ENCODE measurements at places on chromosomes 3 and 15.

DNA sequence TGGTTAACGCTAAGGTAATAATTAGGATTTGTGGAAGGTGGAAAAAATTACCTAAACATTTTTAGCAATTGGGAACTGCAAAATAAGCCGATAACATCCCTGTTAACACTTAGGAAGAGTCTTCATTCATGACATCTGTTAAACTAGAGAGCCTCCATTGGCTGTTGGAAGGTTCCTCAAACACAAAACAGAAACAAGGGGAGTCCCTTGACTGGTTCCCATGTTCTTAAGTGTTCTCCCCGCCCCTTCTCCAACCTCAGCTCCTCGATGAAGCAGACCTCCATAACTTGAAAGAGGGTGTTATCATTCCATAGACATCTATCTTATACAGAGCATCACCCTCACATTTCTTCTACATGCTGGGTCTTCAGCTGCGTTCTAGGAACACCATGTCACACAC is 2.5 kb downstream of the SLC22A13 start:
- no peak for DNase-seq

DNA sequence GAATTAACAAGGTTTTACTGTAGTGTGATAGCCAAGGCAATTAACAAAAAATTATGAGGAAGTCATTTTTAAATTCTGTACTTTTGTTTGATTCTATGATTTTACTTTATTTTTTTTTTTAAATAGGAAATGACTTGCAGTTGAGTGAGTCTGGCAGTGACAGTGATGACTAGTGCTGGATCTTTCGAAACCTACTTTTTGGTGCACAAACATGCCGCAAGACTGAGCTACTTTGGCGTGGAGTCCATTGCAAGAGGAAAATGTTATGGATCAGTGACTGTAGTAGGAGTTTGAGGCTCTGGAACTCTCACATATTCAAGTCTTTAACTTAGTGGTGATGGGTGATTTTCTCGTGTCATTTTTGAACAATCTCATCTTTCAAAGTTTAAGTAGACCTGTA is 11.6 kb downstream of the EAF1 start:
- DNase-seq = no peak

DNA sequence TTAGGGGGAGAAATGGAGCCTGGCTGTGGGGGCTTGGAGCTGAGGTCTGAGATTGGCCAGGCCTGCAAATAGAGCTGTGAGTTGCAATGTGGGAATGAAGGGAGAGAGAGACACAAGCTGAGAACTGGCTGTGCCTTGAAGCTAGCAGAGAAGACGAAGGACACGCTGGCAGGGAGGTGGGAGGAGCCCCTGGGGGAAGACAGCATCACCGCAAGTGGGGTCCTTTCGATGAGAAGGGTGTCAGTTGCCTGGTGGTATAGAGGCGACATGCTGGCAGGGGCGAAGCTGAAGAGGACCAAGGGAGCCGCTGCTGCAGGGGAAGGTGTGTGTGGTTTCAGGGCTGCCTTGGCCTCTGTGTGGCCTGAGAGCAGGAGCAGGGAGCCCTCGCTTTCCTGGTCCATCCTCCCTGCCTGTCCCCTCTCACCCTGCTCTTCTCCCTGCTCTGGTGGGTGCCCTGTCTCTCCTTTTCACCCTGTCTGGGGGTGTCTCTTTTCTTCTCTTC is 5.5 kb downstream of the RHCG start:
- no peak for DNase-seq

DNA sequence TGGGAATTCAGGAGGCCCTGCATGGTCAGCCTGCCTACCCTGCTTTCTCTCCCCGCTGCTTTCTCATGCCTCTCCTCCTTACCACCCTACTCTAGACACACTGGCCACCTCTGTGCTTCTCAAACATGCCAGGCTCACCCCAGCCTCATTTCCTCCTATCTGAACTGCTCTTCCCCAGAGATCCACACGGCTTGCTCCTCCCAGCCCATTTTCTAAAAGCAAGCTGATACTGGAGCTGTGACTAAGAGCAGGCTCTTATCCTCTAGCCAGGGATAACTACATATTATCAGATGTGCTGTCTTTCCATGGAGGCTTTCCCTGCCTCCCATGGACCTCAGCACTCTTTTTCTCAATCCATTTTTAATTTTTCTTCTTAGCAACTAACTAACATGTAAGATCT is 85.9 kb downstream of the BOC start:
- no peak for DNase-seq

GRCh38 chr3:123749711-123750110 is 134.4 kb downstream of the MYLK start:
- peak; percentile 92 for DNase-seq

- DNase-seq = no peak
These were observed 402.4 kb downstream of the RBMS3 start for GRCh38 chr3:29683018-29683993.

DNA sequence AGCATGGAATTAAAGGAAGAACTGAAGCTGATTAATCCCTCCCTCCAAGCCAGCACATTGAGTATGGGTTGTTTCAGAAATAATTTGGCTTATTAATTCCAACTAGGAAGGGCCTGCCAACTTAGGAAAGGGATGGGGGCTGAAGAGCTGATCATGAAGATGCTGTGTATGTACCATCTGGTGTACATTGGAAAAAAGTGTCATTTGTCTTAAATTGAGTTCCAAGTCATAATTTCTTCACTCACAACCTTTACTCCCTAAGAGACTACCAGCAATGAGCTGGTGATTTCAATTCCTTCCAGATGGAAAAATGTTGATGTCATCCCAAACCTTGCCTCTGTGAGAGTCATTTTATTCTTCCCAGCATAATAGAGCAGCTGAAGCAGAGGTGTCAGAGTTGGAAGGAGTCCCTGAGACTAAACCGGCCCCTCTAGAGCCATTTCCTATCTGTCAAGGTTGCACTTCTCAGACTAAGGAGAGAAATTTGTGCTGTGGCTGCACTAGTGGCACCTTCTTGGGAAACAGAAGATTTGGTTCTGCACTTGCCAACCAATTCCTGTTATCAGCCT is 79.4 kb downstream of the GTPBP8 start:
- no peak for DNase-seq

GRCh38 chr3:133955892-133956291 is 60.2 kb upstream of the RAB6B start:
- no peak for DNase-seq

- DNase-seq = no peak
These were observed 355.3 kb upstream of the NR2F2 start for GRCh38 chr15:95975212-95975611.

DNA sequence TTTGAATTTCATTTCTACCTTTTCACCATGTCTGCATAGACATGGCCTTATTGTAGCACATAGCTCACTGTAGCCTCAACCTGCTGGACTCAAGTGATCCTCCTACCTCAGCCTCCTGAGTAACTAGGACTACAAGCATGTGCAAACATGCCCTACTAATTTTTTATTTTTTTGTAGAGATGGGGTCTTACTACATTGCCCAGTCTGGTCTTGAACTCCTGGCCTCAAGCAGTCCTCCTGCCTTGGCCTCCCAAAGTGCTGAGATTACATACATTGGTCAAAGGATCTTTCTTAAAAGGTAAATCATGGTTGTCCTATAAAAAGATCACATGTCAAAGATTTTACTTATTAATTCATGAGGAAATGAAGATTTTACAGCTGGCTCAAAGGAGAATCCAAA is 57.2 kb upstream of the GOLGA8B start:
- no peak for DNase-seq

GRCh38 chr3:52067046-52067445 is 10.7 kb upstream of the DUSP7 start:
- no peak for DNase-seq

DNA sequence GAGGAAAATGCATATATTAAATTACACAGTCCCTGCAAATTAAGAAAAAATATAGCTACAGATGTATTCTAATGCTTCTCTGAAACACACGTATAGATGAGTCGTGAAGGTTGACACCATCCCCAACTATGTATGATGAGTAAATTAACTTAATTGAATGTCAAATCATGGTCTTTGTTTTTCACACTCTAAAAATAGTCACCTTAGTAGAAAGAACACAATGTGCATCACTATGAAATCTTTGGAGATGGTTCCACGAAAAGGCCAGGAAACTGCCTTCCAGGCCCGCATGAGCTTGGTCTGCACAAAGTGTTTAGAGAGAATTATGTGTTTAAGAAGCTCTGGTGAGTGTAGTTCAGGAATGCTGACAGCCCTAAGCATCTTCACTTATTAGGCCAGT is 313.4 kb upstream of the IL12A start:
- no peak for DNase-seq

DNA sequence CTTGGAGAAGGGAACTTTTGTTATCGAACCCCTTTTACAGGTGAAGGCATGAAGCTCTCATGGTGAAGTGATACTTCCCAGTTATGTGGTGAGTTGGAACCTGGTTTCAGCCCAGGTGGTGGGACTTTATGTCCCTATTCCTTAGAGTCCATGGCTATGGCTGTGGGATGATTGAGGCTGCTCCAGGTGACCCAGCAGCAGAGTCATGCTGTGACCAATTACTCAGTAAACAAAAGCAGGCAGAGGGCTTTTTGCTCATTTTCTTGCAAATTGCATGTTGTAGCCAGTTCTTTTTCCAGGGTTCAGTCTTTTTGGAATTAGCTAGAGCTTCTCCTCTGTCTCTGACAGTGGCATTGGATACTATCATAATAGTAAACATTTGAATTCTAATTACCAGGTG is 70.7 kb downstream of the CACNA2D3 start:
- no peak for DNase-seq

- no peak for DNase-seq
These were observed 170.0 kb downstream of the NR2F2 start for GRCh38 chr15:96500508-96500907.

- no peak for DNase-seq
These were observed 137.2 kb upstream of the EPHA6 start for GRCh38 chr3:96677156-96677555.

GRCh38 chr3:102307442-102307841 is 127.4 kb upstream of the ZPLD1 start:
- no peak for DNase-seq

GRCh38 chr3:132180337-132180791 is 136.8 kb upstream of the ACP3 start:
- peak; percentile 7 for DNase-seq

- DNase-seq = no peak
These were observed 384.5 kb upstream of the IL12A start for GRCh38 chr3:159604151-159604581.

GRCh38 chr3:54034971-54035370 is 87.4 kb upstream of the CACNA2D3 start:
- no peak for DNase-seq

- DNase-seq = no peak
These were observed 385.6 kb downstream of the SHQ1 start for GRCh38 chr3:72462595-72463011.

DNA sequence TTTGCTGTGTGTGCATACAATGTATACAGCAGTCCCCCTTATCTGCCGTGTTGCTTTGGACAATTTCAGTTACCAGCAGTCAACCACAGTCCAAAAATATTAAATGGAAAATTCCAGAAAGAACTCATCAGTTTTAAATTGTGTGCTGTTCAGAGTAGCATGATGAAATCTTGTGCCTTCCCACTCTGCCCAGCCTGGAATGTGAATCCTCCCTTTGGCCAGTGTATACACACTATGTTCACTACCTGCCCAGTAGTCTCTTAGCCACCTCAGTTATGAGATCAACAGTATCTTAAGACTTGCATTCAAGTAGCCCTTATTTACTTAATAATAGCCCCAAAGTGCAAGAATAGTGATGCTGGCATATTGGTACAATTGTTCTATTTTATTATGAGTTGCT is 133.6 kb upstream of the ABHD17C start:
- DNase-seq = no peak

DNA sequence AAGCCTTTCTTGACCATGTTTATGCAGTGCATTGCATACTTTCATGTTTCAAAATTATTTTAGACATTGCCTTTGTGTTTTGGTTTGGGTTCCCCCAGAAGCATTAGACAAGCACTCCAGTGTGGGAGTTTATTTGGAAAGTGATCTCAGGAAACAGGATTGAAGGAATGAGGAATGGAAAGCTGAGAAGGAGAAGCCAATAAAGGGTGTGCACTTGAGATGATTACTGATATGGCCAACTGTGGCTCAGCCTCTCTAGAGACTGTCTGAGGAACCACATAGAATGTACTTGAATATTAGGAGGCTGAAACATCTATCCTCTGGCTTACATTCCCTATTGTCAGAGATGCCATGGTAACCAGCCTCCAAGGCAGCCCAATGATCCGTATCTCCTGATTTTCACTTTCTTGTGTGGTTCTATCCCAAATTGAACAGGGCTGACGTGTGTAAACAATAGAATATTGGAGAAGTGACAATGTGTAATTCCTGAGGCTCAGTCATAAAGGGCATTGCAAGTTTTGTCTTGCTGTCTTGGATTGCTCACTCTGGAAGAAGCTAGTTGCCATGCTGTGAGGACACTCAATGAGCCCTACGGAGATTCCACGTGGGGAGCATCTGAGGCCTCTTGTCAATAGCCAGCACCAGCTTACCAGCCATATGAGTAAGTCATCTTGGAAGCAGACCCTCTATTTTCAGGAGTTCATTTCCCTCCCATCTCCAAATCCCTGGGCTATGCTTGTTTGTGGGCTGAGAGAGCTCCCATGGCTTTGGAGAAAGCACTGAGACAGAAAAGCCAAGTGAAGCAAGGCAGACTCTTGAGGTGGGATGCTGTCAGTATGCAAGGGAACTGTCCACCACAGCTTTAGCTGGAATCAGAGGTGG is 84.7 kb downstream of the SCN11A start:
- no peak for DNase-seq

DNA sequence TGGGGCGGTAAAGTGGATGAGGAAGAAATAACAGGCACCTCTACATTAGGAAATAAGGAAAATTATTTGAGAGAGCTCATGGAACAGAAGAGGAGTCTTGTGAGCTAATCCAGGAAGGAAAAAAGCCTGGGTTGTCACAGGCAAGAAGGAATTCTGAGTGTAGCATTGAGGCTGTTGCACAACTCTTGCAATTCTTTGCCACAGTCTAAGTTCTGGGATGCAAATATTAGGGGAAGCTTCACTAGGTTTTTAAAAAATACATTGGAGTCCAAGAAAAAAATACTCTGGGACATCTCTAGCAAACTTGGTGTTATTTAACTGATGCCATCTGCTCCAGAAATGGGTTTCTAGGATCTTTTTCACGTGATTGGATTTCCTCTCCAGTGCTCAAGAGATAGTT is 122.3 kb downstream of the SPATA16 start:
- DNase-seq = no peak

DNA sequence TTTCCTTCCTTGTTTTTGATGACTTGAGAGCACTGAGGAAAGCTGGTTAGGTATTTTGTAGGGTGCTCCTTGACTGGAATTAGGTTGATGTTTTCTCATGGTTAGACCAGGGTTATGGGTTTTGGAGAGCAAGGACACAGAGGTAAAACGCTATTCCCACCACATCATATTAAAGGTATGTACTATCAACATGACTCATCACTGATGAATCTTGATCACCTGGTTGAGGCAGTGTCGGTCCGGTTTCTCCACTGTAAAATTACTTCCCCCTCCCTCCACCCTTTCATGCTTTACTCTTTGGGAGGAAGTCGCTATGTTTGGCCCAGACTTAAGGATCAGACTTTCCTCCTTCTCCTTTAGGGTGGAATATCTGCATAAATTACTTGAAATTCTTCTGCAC is 201.6 kb downstream of the EDEM1 start:
- DNase-seq = no peak

- DNase-seq = no peak
These were observed 11.7 kb downstream of the TF start for GRCh38 chr3:133757701-133758567.

All from AG04449 (cell line).